ENCODE measurements at places on chromosomes 5 and 9.

GRCh38 chr9:133886563-133887501, 105.3 kb downstream of the VAV2 start:
- DNase-seq: no peak

- DNase-seq: no peak
Observed at GRCh38 chr5:67530609-67531255, 334.1 kb upstream of the CD180 start.

GRCh38 chr5:151868451-151868850, 56.2 kb downstream of the GLRA1 start:
- no peak for DNase-seq

DNA sequence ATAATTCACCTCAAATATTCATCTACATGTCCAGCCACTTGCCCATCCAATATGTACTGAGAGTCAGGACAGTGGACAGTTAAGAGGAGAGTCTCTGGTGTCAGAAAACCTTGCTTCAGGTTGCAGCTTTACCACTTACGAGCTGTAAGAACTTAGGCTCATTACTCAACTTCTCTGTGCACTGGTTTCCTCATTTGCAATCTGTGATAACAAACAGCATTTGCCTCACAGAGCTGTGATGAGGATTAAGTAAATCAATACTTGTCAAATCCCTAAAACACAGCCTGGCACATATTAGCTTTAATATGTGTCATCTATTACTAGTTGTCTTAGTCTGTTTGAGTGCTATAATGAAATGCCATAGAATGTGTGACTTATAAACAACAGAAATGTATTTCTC, 8.6 kb downstream of the GOLGA1 start:
- no peak for DNase-seq

- DNase-seq: no peak
Observed at GRCh38 chr5:33855396-33855795, 36.4 kb downstream of the ADAMTS12 start.

DNA sequence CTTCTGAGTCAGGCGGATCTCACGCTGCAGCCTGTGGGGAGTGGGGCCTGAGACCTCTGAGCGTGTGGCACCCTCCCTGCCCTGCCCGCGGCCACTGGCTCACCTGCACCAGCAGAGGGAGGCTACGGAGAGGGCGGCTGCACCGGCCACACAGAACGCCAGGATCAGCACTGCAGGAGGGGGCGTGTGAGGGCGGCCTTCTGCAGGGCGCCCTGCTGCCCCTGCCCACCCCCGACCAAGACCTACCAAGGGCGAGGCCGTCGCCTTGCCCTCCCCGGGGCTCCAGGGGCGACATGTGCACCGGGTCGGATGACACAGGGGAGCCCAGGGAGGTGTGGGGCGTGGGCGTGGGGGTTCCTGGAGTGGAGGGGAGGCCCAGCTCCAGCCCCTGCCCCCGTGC, 5.4 kb downstream of the NPDC1 start:
- DNase-seq: no peak

DNA sequence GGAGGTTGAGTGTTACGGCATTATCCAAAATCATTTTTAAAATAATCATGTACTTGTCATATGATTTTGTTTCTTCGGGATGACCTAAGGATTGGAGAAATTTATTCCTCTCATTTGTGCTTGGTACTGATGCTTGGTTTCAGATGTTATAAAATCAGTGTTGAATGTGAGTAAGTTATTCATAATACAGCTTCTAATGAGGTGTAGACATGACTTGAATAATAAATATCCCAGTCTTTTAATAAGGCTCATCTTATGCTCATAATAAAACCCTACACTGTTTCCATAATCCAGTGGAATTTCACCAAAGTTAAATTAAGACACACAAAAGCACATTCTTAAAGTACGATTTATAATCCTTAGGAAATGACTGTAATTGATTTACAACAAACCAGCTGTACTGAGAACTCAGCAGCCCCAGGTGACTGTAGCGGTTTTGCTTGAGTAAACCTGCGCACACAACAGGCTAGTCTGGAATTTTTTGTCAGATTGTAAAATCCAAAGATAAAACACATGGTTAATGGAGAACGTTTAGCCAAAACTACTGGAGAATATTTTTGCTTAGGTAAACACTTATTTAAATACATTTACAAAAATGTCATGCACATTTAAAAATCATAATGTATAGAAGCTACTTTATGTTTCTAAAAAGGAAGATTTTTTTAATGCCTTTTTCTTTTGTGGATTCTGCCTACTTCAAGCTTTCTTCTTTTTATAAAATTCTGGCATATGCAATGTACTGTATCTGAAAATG, 609.8 kb upstream of the GRAMD2B start:
- no peak for DNase-seq

DNA sequence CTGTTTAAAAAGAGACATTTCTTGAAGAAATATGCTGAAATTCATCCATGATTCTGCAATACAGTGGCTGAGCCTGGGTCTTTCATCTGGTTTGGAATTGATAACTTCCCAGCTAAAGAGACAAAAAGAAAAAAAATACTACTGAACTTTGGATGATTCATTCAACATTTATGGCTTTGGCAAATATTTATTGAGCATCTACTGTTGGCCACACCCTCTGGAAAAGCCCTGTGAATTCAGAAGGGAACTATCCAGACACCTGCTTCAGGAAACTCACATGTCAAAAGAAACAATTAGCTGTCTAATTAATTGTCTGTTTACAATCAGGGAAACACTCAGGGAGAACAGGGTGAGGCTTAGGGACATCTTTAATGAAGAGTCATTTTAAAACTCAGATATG, 17.8 kb upstream of the ZNF622 start:
- no peak for DNase-seq

GRCh38 chr9:79470954-79471353, 100.8 kb upstream of the TLE4 start:
- no peak for DNase-seq

- DNase-seq: no peak
Observed at GRCh38 chr5:126403876-126404275, 19.3 kb upstream of the GRAMD2B start.

DNA sequence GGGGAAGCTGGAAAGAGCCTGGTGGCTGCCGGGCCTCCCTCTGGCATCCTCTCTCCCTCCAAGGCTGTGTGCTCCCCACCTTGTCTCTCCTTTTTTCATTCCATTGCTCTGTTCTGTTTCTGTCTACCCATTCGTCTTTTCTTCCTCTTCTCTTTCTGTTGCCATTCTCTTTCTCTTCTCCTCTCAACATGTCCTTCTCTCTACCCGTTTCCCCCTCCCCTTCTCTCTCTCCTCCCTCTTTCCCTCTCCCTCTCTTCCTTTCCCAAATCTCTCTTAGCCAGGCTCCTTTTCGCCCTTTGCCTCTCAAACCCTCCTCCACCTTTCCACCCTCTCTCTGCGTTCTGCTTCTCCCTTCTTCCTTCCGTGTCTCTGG, 19.4 kb upstream of the KCNIP1 start:
- no peak for DNase-seq

DNA sequence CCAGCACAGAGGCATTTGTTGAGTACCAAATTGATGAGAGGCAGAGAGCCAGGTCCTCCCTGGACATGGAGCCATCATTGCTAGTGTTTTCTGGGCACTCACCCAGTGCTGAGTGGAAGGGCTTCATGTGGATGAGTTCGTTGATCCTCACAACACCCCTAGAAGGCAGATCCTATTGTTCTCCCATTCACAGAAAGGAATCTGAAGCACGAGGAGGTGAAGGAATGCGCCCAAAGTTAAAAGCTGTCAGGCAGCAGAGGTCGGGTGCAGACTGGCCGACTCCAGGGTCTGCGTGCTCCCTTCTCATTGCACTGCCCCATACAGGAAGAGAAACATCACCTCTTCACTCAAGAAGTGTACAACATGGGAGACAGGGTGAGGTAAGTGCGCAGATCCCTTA, 153.5 kb upstream of the TNPO1 start:
- no peak for DNase-seq

GRCh38 chr9:119938871-119939270, 569.6 kb upstream of the BRINP1 start:
- DNase-seq: no peak

- DNase-seq: peak; percentile 97
Observed at GRCh38 chr9:89388084-89388867, 70.0 kb downstream of the SECISBP2 start.

DNA sequence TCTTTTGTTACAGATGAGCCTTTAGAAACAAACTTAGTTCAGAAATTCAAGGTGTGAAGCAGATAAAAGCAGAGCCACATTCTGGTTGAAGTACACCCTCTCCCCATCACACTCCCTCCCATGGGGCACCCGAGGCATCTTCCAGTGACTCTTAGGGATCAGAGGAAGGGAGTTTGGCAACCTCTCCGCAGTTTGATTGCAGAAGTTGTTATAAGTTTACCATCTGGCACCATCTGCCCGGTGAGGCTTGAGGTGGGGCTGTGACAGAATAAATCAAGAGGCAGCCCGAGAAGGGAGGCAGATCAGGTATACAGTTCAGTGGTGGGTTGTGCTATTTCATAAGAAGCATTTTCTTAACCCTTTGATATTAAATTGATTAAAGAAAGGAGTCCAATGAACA, 458.6 kb upstream of the CLINT1 start:
- no peak for DNase-seq

DNA sequence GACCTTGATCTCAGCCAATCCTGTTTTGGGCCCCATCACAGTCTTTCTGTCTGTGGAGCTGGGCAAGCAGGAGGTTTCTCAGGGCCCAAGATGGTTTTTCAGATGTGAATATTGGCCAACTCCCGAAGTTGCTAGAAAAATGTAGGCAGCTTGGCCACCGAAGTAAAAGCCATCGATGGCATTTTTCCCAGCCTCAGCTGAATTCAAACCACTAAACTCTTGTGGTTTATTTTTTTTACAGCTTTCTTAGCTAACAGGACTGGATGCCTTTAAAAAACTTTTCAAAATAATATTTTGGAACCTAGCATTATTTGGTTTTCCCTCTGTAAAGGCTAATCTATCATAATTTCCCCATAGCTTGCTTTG, 102.5 kb upstream of the ERCC6L2 start:
- DNase-seq: no peak

GRCh38 chr9:133570691-133571080, 36.2 kb downstream of the ADAMTSL2 start:
- DNase-seq: no peak

- DNase-seq: no peak
Observed at GRCh38 chr9:94847486-94847885, 121.0 kb downstream of the AOPEP start.

GRCh38 chr5:22779499-22779898, 73.6 kb downstream of the CDH12 start:
- peak; percentile 0 for DNase-seq
